ENCODE measurements at places on chromosomes 6 and 20. TPM values are rescaled to one million over a fixed set of nuclear protein-coding genes. Genes with fewer than 3 reads are reported as not detected.

DNA sequence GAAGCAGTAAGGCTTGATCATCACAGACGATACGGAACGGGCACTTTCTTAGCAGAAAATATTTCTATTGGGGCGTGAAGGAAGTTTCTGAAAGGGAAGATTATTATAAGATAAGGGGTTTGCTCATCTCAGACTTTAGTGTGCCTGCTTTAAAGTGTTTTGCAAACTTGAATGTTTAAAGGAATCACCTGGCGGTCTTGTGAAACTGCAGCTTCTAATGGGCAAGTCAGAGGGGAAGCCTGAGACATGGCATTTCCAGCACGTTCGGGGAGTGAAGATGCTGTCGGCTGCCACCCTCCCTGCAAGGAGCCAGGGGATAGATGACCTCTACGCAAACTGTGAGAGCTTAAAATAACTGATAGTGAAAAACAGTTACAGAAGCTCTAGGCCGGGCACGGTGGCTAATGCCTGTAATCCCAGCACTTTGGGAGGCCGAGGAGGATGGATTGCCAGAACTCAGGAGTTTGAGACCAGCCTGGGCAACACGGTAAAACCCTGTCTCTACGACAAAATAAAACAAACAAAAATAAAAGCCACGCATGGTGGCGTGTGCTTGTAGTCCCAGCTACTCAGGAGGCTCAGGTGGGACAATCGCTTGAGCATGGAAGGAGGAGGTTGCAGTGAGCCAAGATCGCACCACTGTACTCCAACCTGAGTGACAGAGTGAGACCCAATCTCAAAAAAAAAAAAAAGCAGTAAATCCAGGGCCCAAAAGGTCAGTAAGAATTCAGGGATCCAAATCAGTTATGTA, 2.3 kb upstream of the KIF16B start:
- DNase-seq = no peak

DNA sequence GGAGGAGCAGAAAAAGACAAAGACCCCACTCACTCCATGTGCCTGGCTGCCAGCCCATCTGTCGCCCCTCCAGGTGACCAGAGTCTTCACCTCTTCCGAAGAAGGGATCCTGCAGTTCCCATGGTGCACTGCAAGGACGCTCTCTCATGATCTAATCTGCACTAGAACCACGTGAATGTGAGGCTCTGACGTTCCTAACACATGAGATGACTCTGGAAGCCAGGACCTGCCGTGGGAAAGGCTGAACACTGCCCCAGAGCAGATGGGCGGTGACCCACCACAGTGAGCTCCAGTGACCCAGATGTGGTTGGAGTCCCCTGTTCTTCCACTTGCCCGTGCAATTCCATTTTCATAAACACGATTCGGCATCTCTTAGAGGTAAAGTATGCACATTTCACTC, 39.6 kb upstream of the PDE10A start:
- no peak for DNase-seq

GRCh38 chr20:56978475-56978874, 288.0 kb downstream of the BMP7 start:
- DNase-seq = no peak

GRCh38 chr6:22668307-22668706, 98.9 kb downstream of the HDGFL1 start:
- DNase-seq = no peak

- DNase-seq = no peak
These were observed 66.5 kb upstream of the IER3 start for GRCh38 chr6:30810813-30811339.

- no peak for DNase-seq
These were observed 54.2 kb upstream of the MYL9 start for GRCh38 chr20:36487069-36487468.

DNA sequence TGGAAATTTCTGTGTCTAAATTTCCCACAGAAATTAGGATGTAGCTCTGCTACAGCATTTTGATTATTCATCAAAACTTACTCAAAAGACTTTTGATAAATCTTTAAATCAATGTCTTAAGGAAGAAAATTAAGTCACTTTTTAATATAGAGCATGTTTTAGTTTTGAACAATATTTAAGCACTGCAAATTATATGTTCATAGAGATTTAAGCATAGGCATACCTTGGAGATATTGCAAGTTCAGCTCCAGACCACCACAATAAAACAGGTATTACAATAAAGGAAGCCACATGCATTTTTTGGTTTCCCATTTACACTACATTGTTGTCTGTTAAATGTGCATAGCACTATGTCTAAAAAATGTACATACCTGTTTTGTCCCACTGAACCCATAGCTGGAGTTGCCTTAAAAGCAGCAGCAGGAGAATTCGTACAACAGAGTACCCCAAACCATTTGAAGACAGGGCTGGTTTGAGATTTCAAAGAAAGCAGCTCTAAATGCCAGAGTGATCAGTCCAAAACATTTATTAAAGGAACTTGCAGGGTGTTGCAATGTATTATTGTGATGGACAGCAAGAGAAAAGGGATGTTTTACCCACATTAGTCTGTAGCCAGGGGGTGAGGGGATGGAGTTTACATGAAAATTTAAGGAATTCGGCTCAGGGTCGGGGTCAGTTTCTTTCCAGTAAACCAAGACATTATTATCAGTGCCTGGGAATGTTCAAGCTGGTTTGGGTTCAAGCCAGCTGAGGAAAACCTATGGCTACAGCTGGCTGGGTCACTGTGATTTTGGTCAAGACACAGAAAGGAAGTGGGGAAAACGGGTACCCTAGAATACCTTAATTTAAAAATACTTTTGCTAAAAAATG, 6.3 kb upstream of the LOC128125822 start:
- no peak for DNase-seq

DNA sequence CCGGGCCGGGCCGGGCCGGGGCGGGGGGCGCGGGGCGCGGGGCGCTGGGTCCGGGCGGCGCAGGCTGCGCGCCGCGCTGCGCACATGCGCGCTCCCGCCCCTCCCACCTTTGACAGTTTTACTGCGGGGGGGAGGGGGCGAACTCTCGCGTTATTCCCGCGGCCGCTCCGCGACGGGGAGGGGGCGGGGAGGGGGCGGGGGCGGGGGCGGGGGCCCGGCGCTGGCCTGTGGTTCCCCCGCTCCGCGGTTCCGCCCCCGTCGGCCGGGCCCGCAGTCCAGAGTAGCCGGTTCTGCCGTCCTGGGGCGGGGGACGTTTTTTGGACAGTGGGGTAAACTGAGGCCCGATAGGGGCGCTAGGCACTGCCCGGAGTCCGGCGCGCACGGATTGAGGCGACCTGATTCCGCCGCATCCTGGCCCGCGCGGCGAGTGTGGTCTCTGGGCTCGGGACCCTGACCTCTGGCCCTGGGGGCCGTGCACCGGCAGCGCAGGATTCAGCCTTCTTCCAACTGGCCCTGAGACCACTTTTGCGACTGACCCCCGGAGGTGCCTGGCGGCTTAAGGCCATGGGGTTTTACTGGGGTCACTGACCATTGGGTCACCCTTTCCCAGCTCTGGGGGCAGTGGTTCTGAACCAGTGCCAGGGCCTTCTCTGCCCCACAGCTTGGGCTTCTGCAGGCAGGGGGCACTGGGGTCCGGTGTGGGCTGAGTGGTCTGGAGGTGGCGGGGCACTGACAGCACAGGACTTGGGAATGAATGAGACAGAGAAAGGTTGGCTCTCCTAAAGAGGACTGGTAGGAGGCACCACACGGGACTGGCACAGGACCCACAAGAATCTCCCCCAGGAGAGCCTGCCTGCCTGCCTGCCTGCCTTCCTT, at the start of gene ZNF512B:
ZNF512B (minus strand) TSS at position 93 of the 876 bp plus-strand sequence. CDS start 1,980 bp downstream, outside the sequence.
- DNase-seq = peak; percentile 71

GRCh38 chr20:37392441-37393195, 46.7 kb downstream of the SRC start:
- no peak for DNase-seq

DNA sequence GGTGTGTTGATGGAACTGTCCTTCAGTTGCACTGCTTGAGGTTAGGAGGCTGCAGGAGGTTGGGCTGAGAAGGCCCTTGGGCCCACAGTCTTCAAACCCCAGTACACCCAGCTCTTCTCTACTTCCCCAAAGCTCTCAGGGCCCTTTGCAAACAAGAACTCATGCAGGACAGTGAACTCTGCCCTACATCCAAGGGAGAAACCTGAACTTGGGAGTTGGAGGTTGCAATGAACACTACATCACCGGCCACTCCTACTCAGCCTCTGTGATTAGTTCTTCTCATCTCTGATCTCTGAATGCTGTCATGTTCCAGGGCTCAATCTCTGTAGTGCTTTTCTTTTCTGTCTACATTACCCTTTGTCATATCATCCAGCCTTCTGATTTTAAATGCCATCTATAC, 148.5 kb upstream of the PDE7B start:
- no peak for DNase-seq

- DNase-seq = no peak
These were observed 102.2 kb downstream of the RTN4IP1 start for GRCh38 chr6:106527117-106527516.

- no peak for DNase-seq
These were observed 140.3 kb downstream of the SMOC2 start for GRCh38 chr6:168581236-168581635.

DNA sequence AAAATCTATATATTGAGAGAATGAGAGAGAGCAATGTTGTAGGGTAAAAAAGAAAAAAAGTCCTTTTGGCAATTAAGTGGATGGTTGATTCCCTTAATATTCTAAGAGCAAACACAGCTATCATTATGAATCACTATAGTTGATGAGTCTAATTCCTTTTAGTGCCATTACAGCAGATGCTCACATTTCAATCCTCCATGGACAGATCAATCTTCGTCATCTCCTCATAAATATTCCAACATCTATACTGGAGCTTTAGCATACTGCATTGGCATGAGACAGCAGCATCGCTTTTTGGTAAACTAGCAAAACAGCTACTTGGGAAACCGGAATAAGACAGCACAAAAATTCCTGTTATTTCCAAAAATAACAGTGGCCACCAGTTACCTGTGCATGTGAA, 796.7 kb downstream of the QKI start:
- no peak for DNase-seq

GRCh38 chr6:42099340-42100028, 42.9 kb downstream of the C6orf132 start:
- no peak for DNase-seq

DNA sequence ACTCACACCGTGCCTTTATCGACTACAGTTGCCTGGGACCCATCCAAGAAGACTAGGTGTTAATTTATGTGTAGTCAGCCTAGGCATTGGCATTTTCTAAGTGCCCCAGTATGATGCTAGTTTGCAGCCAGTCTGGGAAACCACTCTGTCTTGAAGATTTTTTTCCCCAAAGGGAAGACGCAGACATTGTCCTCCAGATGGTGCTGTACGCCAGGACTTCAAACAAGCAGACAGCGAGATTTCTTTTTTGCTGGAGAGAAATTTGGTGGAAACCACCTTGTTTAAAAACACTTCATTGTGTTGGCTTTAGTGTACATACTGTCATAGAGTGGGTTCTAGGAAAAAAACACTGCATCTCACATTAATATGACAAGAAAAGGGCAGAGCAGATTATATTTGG, 30.0 kb downstream of the ALDH5A1 start:
- no peak for DNase-seq

DNA sequence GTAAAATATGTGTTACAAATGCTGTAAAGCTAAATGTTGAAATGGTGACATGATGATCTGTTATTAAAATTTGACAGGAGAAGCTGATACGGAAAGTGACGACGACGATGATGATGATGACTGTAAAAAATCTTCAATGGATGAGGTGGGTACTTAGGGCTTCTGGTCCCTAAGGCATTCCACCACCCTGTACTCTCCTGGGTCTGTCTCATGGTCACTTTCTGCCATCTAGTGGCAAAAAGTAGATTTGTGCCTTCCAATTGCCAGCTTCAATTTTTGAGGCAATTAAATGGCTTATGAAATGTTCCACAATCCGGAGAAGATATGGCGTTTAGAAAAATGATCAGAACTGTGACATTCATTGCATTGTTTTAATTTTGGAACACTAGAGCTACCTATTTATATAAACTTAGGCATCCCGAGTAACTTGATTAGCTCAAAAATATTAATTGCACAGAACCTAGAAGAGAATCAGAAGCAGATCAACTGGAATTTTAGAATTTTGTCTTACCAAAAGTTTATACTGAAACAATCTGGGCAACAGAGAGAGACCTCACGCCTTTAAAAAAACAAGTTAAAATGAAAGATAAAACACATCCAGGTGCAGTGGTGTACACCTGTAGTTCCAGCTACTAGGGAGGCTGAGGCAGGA, 346.5 kb upstream of the PLCB4 start:
- peak; percentile 11 for DNase-seq

DNA sequence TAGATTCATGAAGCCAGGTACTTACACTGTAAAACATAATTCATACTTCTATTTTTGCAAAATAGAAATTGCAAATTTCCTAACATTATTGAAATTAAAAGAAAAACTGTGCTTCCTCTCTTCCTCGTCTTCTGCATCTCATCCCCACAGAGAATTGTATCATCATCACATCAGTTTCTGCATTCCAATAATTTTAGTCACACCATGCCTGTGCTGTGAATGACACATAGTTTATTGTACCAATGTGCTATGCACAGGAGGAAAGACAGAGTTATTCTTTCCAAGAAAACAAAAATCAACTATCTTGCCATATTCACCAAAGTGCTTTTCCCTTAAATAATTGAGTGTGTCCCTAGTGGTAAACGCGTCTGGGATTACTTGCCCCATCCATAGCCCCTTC, 38.1 kb upstream of the FAM135A start:
- no peak for DNase-seq

- no peak for DNase-seq
These were observed 7.0 kb downstream of the TMEM200A start for GRCh38 chr6:130372786-130373185.

GRCh38 chr6:139433631-139434419, 59.4 kb upstream of the CITED2 start:
- no peak for DNase-seq

- no peak for DNase-seq
These were observed 109.3 kb upstream of the FAM83B start for GRCh38 chr6:54737247-54737646.

- no peak for DNase-seq
These were observed 249.1 kb downstream of the COL12A1 start for GRCh38 chr6:74956559-74957428.

GRCh38 chr20:57440678-57441509, 49.7 kb downstream of the RBM38 start:
- no peak for DNase-seq

- no peak for DNase-seq
These were observed 11.2 kb downstream of the KCNQ2 start for GRCh38 chr20:63461104-63461763.

GRCh38 chr6:18242062-18242851, 22.1 kb downstream of the DEK start:
- no peak for DNase-seq

- no peak for DNase-seq
These were observed 421.6 kb upstream of the EYS start for GRCh38 chr6:66128656-66129055.

GRCh38 chr20:20462185-20462584, 94.3 kb downstream of the INSM1 start:
- no peak for DNase-seq

Gene FUT9
- total RNA-seq = not detected

Gene SSTR4
- not detected for total RNA-seq

Gene OLIG3
- 0.26 TPM for total RNA-seq

Gene C2
- 0.73 TPM for total RNA-seq

Gene CDH4
- not detected for total RNA-seq

Gene GRM1
- total RNA-seq = not detected

Gene TRIM31
- not detected for total RNA-seq

Gene HCRTR2
- not detected for total RNA-seq

Gene LY86
- total RNA-seq = 0.53 TPM

Gene XKR7
- not detected for total RNA-seq

Measured in CD8-positive, alpha-beta memory T cell (primary cell).